ENCODE measurements at places on chromosomes 12 and 14.

DNA sequence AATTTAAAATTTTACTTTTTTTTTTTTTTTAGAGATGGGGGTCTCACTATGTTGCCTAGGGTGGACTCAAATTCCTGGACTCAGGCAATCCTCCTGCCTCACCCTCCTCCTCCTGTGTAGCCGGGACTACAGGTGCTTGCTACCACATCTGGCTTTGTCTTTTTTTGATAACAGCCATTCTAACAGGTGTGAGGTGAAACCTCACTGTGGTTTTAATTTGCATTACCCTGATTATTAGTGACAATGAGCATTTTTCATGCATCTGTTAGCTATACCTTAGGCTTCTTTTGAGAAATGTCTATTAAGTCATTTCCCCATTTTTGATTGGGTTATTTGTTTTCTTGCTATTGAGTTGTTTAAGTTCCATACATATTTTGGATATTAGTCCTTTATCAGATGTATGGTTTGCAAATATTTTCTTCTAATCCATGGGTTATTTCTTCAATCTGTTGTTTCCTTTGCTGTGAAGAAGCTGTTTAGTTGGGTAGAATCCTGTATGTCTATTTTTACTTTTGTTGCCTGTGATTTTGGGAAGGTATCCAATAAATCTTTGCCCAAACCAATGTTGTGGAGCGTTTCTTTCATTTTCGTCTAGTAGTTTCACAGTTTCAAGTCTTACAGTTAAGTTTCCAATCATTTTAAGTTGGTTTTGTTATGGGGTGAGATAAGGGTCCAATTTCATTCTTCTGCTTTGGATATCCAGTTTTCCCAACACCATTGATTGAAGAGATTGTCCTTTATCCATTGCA, 86.1 kb downstream of the MYF5 start:
- no peak for DNase-seq

- DNase-seq = no peak
Observed at GRCh38 chr12:60205500-60205899, 609.7 kb downstream of the SLC16A7 start.

DNA sequence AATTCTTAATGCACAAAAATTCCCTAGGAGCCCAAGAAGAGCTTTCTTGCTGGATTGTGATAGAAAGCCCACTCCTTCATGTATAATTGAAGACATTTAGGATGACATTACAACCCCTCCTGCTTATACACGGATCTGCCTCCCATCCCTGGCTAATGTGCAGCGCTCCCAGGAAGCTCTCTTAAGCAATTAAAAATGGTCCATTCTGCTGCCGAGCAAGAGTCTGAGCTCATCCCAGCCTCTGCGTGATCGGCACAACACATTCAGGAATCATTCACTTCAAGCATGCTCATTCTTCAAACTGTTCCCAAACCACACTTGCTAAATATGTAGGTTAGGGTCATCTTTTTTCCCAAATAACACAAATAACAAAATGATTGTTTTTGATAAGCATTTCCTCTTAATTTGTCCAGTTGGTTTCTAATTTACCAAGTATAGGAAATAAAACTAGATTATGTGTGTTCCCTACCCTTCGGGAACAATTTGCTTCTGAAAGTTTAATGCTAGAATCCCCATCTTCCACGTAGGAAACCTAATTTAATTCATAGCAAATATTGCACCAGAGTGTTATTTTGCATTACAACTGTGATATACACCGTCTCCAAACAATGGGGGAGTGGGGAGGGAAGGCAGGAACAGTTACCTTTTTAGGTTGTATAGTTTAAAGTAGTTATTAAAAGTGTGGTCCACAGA, 17.3 kb upstream of the TMEM233 start:
- no peak for DNase-seq

GRCh38 chr14:37508503-37508902, 86.5 kb downstream of the FOXA1 start:
- no peak for DNase-seq

- no peak for DNase-seq
Observed at GRCh38 chr12:106112145-106112821, 26.5 kb downstream of the NUAK1 start.

DNA sequence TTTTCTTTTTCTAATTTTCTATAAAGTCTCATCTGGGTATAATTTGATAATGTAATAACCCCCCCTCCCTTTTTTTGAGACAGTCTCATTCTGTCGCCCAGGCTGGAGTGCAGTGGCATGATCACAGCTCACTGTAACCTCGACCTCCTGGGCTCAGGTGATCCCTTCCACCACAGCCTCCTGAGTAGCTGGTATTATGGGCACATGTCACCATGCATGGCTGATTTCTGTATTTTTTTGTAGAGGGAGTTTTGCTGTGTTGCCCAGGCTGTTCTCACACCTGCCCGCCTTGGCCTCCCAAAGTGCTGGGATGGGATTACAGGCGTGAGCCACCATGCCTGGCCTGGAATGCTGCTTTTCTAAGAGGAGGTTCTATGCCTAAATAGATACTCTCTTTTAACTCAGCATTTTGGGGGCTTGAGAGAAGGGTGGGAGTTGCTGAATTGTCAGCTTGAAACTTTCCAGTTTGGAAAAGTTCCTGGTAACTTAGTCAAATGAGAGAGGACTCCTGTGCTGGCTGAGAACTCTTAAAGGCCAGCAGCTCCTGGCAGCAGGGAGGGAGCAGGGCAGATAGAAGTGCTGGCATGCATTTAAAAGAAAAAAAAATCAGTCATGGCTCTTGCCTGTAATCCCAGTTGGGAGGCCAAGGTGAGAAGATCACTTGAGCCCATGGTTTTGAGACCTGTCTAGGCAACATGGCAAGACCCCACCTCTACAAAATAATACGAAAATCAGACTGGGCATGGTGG, 13.0 kb downstream of the NUDT4 start:
- no peak for DNase-seq

DNA sequence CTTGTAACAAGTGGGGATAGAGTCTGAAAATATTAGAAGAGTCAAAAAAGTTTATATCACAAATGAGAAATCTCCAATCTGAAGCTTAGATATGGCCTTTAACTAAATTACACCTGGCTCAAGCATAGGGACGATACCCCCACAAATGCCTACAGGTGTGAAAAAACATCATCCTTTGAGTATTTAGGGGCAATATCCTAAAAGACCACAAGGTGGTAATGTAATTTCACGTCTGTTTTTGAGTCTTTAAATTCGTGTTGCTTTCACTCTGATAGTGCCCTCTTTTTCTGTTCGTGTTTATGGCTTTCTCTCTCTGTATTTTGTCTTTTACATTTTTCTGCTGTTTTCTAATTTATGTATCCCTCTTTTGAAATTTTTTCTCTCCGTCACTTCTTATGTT, 84.3 kb downstream of the ETNK1 start:
- no peak for DNase-seq

DNA sequence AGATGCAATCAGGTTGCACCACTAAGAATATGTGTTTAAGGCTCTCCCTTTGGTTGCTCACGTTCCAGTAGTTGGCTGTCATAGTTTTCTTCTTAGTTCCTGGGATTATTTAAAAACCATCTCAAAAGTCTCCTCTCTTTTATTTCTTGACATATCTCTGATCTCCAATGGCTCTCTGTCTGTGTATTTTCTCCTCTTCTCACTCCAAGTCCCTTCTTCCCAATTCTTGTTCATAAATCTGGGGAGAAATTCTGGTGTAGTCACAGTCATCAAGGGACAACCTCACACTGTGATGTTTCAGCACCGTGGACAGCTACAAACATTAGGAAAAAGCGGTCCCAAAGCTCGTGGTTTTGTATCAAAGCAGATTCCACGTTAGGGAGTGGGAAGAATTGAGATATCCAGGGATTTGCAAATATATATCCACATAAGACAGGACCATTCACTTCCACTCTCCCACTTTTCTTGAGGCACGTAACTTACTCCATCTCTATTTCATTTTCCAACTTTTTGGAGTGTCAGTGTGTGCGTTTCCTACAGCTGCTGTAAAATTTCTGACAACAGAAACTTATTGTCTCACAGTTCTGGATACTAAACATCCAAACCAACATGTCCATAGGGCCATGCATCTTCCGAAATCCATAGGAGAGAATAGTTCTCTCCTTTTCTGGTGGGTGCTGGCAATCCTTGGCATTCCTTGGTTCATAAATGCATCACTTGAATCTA, 80.6 kb upstream of the TMEM233 start:
- no peak for DNase-seq

DNA sequence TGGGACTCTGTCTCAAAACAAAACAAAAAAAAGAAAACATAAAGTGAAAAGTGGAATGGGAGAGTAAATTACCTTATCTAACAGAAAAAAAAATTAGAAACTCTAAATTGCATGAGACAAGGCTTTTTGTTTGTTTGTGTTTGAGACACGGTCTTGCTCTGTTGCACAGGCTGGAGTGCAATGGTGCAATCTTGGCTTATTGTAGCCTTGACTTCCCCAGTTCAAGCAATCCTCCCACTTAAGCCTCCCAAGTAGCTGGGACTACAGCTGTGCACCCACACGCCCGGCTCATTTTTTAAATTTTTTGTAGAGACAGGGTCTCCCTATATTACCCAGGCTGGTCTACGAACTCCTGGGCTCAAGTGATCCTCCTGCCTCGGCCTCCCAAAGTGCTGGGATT, 17.9 kb upstream of the FBXO34 start:
- no peak for DNase-seq

DNA sequence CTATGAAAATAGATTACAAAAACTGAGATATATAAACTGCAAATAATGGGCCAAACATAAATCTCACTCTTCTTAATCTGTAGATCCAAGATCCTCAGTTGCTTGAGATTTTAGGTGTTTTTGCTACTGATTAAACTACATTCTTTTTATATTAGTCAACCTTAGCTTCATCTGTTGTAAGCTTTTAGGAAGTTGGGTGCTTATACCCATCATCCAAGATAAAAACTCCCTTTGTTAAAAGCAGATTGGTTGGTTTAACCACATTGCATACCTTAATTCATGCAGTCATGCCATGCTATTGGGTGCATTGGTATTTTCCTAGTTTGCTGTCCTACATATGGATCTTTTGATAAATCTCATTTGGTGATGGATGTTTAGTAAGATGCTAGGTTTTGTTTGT, 46.2 kb upstream of the DIP2B start:
- no peak for DNase-seq

- DNase-seq = no peak
Observed at GRCh38 chr14:25836636-25837035, 761.2 kb downstream of the NOVA1 start.

DNA sequence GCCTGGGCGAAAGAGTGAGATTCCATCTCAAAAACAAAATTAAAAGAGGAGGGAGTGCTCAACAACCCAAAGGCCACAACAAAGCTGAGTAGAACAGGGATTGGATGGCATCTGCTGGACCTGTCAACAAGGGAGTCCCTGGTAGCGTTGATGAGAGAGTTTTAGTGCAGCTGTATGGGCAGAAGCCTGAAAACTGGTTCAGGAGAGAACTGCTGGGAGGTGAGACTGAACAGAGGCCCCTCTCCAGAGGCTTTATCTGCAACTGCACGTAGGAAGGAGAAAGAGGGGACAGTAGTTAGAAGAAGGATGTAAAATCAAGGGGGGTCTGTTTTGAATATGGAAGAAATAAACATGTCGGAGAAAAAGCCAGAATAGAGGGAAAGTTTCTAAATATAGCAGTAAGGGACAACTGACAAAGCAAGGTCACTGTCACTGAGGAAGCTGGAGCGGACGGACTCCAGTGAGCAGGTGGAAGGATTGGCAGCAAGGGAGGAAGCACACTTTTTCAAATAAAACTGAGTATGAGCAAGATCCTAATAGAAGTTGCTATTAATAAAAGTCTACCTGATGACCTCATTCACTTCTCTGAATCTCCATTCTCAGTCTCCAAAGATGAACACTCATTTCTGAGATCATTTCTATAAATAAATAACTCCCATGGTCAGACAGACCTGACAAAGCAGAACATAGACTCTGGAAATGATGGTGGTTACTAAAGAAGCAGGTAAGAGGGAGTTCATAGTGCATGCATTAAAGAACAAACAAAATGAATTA, 11.8 kb upstream of the ATF1 start:
- no peak for DNase-seq

- DNase-seq = no peak
Observed at GRCh38 chr12:124872068-124872719, 8.5 kb upstream of the SCARB1 start.

GRCh38 chr14:72665259-72665658, 228.6 kb downstream of the DPF3 start:
- DNase-seq = no peak

All from memory B cell (primary cell).